Adrenal gland (tissue), 19 donors: ENCODE measurements at places on chromosomes 12 and 14. TPM values are rescaled to one million over a fixed set of nuclear protein-coding genes. Genes with fewer than 3 reads are reported as not detected.

PYGL gene
- 50.5 TPM for total RNA-seq

ANKRD33 gene
- not detected for total RNA-seq

DNA sequence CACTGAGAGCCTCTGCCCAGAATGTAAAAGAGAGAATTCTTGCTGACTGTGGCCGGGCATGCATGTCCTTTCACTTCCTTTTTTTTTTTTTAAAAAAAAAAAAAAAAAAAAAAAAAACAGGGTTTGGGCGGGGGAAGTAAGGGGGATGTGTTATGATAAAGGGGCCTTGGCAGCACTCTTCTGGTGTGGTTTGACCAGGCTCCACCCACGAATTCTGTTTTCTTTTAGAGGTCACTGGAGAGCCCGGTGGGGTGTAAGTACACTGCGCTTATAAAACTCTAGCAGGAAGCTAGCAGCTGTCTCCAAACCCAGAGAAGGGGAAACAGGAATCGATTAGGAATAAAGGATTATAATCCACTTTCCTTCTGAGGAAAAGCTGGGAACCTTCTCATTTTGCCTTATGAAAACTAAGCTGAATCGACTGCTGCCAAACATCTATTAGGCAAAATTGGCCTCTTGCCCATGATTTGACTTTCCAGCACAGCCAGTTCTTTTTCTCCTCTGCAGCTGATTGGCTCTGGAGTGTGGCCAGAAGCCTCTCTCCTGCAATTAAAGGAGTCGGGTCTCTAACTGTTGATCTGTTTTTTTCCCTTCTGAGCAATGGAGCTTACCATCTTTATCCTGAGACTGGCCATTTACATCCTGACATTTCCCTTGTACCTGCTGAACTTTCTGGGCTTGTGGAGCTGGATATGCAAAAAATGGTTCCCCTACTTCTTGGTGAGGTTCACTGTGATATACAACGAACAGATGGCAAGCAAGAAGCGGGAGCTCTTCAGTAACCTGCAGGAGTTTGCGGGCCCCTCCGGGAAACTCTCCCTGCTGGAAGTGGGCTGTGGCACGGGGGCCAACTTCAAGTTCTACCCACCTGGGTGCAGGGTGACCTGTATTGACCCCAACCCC lies 27.7 kb upstream of the HIGD1C start:
- peak; percentile 93 for DNase-seq

- DNase-seq: no peak
Observed at GRCh38 chr14:75247286-75247922, 31.2 kb upstream of the FOS start.

DNA sequence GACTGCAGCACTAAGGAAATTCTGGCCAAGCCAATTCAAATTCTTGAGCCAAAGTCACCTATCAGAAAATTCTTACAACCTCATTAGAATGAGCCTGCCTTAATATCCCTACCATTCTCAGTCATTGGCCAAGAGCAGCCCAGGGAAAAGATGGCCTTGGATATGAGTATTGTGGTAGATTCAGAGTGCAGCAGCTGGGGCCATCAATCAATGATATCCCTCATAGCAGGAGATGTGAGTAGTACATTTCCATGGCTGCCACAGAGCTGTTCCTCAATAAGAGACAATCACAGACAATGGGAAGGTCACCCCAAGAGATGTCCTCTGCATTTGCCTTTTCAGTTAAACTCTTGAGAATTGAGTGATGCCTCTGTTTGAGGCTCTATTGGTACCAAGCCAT lies 161.6 kb downstream of the DYRK2 start:
- DNase-seq: no peak

DNA sequence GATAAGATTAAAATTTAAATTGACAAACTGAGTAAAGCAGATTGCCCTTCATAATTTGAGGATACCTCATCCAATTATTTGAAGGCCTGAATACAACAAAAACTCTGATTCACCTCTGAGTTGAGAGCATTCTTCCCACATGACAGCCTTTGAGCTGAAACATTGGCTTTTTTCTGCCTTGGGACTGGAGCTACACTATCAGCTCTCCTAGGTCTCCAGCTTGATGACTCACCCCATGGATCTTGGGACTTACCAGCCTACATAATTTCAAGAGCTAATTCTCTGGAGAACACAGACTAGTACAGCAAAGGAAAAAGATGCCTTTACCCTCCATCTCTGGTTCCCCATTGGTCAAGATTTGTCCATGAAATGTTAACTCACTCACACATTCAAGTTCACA lies 555.1 kb downstream of the FOXG1 start:
- DNase-seq: no peak

DNA sequence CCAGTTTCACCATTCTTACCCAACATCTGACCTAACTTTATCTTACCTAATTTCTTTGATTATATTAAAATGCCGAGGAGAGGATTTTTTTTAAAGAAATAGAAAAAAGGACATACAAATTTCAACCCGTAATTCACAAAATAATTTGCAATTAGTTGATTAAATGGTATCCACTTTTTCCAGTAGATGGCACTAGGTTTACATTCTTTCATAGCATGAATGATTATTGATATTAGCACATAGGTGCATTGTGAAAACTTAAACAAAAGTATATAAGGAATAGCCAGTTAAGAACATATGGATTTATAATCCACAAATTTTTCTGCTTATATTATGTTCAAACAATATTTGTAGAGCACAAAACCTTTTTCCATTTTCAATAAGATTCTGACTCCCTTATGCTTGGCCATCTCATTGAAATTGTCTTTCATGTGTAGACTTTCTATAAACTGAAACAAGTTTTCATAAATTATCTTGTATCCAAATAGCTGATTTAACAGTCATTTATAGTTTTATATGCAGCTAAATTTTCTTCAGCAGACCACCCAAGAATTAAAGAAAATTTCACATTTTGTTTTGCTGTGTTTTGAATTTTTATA lies 35.3 kb downstream of the MSRB3 start:
- DNase-seq: no peak

GRCh38 chr14:23793532-23793931 lies 157.4 kb downstream of the DHRS2 start:
- no peak for DNase-seq

DNA sequence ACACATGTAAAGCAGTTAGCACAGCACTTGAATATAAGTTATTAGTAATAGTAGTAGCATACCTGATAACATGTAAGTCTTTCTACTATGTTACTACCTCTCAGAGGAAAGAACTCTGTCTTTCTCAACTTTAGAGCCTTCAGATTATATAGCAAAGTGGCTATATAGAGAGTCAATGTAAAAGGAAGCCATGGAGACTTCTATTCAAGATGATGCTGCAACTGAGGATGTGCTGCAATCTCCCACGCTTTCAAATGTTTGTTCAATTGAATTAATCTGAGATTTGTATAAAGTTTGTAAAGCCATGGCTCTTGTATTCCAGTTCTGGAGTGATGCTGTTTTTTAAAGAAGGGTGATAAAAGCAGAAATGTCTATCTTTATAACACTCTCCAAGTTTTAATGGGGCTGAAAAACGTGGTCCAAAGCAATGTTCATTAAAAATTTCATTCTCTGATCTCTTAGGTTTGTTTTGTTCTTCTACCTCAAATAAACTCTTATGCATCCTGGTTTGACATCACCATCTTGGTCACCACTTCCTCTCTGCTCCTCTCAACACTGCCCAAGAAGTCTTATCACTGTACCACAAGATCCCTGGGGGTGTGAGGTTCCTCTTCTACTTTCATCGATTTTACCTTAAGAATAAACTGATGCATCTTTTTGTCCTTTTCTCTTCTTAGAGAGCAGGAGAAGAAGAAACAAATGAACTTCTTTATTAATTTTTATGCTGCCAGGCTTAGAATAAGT lies 40.6 kb downstream of the C12orf42 start:
- DNase-seq: no peak
